ENCODE measurements at places on chromosomes 11 and 22. TPM values are rescaled to one million over a fixed set of nuclear protein-coding genes. Genes with fewer than 3 reads are reported as not detected.

DNA sequence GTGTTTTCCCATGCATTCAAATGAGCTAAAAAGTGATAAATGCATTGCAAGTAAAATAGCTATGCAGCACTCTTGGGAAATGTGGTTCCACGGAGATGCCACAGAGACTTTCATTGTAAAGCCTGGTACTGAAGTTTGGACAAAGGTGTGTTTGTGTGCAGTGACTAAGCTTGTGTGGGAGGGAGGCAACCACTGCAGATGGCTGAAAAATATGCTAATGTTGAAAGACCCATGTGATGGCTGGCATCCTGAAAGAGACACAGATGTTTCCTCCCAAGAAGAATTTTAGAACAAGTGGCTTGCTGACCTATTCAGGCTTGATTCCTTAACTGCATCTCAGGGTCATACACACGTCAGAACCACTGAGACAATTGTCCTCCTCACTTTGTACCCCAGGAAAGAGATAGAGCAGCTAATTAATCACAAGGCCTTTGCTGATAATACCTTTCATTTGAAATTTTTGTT lies 73.8 kb downstream of the FAM76B start:
- no peak for DNase-seq

Gene TSGA10IP
- not detected for total RNA-seq

Gene ARHGAP8
- 1.4 TPM for total RNA-seq

DNA sequence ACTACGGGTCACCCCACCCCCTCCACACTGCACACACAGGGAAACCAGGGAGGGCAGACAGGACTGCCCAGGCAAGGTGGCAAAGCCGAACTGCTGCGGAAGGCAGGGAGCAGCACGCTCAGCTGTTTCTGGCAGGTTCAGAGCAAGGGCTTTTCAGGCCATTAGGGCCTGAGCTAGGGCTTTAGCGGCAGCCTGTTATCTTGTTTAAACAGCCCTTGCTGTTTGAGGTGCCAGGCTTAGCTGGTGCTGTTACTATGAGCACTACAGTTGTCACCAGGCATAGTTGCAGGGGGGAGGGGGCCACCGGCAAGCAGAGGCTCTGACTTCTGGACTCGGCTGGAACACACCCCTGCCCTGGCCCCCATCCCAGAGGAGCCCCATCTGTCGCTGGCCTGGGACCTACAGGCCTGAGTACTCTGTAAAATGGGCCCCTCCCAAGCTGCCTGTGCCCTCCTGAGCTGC lies 34.9 kb downstream of the RSPH14 start:
- no peak for DNase-seq

GRCh38 chr11:64863391-64864060 lies 14.9 kb downstream of the EHD1 start:
- DNase-seq: no peak

- no peak for DNase-seq
Measured at GRCh38 chr11:10323793-10324170, 18.9 kb downstream of the ADM start.

GRCh38 chr11:332651-333480 lies 12.2 kb upstream of the IFITM3 start:
- DNase-seq: no peak

DNA sequence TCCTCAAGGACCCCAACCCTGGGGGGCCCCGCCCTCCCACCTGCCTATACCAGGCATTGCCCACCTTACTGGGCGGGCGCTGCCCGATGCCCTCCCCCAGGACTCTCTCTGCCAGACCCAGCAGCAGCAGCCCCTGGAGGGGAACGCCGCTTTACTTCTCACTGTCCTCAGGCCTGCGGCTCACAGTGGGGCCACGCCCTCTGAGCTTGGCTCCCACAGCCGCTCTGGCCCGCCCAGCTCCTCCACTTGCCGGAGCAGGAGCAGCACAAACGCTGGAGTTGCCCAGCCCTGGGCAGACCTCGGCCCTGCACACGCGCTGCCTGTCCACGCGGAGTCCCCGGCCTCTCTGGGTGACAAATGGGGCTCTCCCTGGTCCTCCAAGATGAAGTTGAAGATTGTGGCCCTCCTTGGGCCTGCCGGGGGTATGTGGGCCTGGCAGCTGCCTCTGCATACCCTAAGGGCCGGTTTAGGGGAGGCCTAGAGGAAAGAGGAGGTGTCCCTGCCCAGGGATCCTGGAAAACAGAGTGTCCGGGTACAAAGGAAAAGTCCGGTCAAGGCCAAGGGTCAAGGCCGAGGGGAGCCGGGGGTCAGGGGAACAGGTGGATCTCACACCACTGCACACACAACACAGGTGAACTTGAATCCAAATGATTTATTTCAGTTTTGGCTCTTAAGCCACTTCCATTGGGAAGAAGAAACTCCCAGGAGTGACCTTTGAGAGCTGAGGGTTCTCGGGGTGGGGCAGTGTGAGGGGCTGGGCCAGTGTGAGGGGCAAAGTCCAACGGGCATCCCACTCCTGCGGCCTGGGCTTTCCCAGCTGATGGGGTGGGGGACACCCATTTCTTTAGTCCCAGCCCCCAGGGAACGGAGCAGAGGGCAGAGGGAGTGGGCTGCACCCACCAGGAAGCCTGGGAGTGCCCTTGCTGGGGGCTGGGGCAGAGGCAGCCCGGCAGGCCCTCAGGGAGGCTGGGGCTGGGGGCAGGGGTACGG lies 674 bp upstream of the BAIAP2L2 start:
- DNase-seq: no peak

Gene SAA4
- total RNA-seq: 0.84 TPM

- DNase-seq: peak; percentile 30
Measured at GRCh38 chr22:37256075-37256726, 12.1 kb upstream of the RAC2 start.

- no peak for DNase-seq
Measured at GRCh38 chr22:37514526-37515051, 4.6 kb downstream of the CARD10 start.

Gene OR51B2
- not detected for total RNA-seq

Gene PATE4
- not detected for total RNA-seq

GRCh38 chr11:74397501-74398243 lies 561 bp downstream of the PGM2L1 start:
- DNase-seq: peak; percentile 57

DNA sequence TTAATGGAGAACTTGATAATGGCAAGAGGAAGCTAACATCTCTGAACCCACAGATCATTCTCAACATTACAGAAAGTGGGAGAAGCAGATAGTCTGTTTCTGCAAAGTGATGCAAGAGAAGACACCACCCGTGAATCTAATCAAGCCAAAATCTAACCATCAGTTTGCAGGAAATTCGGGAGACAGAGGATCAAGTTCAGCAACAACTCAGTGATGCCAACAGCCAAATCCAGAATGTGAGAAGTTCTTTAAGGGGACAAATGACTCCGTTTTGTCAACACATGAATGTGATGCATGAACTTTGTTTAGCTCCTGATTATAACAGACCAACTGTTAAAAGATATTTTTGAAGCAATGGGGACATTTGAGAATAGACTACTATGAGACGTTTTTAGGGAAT lies 95.2 kb upstream of the LDLRAD3 start:
- no peak for DNase-seq

GRCh38 chr11:127023991-127024390 lies 23.4 kb upstream of the KIRREL3 start:
- no peak for DNase-seq

DNA sequence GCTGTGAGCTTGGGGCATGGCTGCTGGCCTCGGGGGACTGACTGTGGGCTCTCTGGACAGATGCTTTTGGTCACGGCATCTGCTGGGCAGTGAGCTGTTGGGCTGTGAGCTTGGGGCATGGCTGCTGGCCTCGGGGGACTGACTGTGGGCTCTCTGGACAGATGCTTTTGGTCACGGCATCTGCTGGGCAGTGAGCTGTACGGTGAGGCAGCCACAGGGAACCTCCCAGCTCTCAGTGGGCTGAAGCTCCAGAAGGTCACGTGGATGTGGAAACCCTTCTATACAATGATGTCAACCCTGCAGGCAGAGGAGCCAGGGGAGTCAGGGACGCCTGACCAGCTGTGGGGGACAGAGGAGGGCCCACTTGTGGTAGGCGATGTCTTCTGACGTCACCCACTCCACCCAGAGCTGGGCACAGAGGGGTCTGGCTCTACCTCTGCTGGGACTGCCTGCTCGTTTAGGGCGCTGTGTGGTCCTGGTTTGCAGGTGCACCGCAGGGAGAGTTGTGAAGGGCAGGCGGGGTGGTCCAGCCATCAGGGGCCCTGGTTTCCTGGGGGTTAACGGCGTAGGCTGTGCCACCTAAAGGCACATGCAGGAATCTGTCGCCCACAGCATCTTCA lies 1331.3 kb downstream of the BRD1 start:
- peak; percentile 30 for DNase-seq

DNA sequence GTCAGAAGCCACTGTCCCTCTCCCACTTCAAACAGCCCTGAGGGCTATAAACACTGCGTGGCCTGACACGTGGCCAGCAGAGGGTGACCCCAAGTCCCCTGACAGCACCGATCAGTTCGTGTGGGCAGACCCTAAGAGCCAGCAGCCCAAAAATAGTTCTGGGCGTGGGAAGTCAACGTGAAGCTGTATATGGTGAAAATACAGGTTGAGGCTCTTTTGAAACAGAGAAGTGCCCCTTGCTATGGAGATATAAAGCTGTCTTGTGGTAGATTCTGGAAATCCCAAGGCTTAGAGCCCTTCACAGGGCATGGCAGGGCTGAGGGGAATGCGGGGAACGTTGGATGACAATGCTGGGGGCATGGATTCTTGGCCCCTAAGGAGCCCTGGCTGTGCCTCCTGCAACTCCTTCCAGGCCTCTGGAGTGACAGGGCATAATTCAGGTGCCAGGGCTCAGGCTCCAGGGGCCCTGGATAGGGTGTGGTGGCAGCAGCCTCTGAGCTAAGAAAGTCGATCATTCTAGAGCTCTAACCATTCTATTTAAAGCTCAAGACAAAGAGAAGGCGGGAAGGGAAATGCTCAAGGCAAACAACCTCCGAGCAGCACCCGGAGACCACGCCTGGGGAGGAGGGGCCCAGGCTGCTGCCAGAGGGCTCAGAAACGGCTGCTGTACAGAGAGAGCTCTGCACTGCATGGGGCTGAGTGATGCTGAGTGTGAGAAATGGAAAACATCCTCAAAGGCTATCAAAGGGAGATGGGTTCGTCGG lies 60.4 kb upstream of the CD5 start:
- peak; percentile 68 for DNase-seq

DNA sequence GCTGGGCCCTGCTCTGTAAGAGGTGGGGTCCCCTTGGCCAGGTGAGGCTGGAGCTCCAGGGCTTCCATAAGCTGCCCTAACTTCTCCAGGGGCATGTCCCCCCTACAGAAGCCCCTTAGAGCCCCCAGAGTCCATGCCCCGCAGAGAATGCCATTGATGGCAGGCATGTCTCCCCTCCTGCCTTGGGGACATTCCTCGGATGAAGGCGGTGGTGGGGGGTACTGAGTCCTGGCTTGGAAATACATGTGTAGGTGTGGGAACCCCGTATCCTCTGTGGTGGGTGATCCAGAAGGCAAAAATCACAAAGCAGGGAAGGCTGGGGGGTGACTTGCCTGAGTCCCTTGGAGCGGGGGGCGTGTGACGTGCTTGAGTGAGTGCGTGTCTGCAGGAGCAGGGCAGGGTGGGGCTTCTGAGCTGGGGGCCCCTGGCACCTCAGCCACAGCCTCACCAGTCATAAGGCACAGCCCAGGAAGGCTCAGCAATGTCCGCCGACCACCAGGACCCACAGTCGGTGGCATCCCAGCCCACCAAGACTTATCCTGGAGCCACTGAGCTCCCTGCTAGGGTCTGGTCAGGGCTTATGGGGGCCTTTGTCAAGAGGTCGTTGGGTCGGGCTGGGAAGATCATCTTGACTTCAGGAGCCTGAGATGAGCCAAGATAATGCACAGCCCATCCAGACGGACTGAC lies 69.8 kb upstream of the KCNQ1OT1 start:
- DNase-seq: peak; percentile 55

DNA sequence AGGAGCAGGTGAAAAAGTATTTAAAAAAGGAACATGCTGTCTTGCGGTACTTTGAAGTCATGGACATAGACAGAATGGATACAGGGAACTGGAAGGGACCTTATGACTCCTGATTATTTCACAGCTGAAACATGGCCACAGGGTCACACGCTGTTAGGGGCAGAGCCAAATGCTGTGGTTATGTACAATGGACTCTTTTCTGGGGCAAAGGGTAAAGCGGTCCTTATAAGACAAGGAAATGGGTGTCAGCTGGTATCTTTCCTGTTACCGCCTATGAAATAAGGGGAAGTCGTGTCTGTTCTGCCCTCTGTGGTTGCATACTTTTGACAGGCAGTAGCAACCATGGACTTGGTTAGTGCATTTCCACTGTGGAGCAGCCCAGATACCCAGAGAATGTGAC lies 12.8 kb upstream of the ST14 start:
- DNase-seq: peak; percentile 77

DNA sequence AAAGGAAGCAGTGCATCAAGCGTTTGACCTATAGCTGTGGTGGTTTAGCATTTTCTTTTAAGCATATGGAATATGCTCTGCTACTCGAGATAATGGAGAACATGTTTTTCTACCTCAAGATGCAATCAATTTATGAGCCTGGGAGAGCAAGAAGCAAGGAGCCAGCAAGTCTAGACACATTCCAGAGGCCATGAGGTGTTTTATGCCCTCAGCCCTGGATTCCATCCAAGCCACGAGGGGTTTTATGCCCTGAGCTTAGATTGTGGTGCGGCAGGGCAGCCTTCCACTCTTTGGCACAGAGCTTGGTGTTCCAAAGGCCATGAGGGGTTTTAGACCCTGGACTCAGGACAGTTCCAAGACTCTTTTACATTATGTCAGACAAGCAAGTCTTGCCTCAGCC lies 11.7 kb upstream of the DNAJB13 start:
- DNase-seq: no peak

DNA sequence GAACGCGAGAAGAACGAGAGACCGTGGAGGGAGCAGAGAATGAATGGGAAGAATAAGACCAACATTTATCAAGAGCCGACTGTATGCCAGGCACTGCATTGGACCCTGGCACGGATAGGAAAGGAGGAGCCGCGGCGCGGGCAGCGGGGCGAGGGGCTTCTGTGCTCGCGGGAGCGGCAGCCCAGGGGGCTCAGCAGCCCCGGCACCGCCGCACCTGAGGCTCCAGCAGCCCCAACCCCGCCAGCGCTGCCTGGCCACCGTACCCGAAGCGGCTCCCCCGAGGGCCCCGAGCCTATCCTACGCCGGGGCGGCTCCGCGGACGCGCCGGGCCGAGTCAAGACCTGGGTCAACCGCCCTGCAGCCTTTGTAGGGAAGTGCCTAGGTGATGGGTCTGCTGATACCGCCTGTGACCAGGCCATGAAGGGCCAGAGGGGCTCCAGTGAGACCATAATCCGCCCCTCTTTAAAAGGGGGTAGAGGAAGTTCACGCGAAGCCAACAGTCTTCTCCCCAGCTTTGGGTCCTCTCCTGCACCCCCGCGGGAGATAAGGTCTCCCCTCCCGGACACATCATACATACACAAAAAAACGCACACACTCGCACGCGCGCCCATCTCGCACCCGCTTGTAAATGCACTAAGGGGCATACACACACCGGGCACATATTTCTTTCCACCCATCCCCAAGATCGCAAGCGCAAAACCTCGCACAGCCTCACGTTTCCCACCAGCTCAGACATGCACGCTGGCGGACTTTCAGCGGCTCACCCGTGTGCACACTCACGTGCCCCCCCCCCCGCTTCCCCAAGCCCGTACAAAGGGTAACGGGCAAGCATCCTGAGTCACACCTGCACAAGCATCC lies 935 bp upstream of the RTN4RL2 start:
- no peak for DNase-seq

Measured in aorta (tissue), 5 donors.